ENCODE measurements at places on chromosomes 7 and 10. TPM values are rescaled to one million over a fixed set of nuclear protein-coding genes. Genes with fewer than 3 reads are reported as not detected.

PLEKHA1 gene
- polyA plus RNA-seq: 12.3 TPM

CYP3A7 gene
- not detected for polyA plus RNA-seq

DNA sequence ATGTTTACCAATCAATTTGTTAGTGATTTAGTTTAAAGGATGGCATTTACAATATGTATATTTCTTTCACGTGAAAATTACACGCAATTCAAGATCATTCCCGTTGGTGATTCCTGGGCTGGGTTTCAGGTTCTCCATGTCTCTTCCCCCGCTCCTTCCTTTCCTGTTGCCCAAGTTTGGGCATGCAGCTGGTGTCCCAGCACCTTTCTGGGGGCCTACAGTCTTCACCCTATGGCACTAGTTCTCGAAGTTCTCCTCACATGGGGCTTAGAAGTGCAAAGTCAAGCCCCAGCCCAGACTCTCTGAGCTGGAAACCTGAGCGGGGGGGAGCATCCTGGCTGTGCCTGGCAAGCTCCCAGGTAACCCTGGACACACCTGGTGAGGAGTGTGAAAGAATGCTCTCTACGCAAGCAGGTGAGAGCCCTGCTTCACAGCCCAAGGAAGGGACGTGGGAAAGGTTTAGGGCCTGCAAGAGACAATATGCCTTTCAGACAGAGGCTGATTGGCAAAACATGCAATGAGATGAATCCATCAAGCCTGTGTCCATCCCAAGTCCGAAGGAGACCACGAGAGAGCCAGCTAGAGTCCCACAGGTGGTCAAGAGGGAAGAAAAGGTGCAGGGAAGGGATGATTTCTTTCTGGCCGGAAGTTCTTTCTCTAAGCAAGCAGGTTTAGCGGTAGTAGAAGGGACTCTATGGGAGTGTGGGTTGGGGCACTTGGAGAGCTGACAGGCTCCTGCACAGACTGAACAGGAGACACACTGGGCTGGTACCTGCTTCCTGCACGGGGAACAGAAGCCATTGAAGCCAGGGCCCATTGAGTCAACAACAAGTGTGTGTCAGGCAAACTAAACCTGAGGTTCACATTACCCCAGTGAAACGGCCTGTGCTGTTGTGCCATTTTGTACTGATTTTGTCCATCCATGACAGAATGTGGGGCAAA, 131.1 kb downstream of the ADARB2 start:
- DNase-seq: no peak

- DNase-seq: no peak
Observed at GRCh38 chr7:30163231-30163894, 28.6 kb downstream of the MTURN start.

DNA sequence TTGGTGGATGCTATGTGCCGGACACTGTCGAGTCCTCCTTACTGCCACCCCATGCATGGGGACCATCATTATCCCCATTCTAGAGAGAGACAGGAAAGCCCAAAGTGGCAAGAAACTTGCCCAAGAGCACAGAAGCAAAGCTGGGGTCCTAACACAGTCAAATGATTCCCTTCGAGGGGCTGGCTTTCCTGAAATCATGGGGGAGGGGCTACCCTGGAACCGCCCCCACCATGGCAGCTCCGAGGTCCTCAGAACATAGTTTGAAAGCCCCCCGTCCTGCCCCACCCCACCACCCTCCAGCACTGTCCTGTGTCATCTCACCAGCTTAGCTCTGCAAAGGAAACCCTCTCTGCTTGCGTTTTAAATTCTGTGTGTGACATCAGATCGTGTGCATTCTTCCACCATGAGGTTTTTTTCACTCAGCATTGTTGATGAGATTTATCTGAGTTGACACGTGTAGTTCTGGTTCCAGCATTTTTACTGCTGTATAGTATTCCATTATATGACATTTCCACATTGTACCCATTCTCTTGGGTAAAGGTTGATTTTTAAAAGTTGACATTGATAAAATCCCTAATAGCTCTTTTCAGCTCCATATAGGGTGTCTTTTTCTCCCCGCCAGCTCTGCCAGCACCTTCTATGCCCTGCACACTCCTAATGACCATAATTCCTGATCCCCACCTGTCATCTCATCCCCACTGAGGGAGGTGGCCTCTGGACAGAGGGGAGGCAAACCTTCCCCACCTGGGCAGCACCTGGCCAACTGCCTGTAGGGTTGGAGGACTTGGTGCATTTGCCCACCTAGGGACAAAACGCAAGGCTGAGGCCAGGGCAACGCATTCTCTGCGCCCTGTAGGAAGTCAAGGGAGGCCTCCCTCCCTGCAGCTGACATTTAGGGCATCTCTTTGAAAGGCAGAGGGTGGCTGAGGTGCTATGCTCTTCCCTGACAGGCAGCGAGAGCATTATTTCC, 100.2 kb upstream of the GPR26 start:
- no peak for DNase-seq

Data from CD14-positive monocyte (primary cell).